Calu3 (cell line): ENCODE measurements at places on chromosomes 13 and 19. TPM values are rescaled to one million over a fixed set of nuclear protein-coding genes. Genes with fewer than 3 reads are reported as not detected.
A peak's percentile ranks its signal among the peaks of the same experiment; 100 is the strongest.

The SSC5D gene
- total RNA-seq = 0.26 and 0.69 TPM in 2 replicates

The FAM216B gene
- not detected in 2 replicates for total RNA-seq

The ARRDC5 gene
- total RNA-seq = not detected in 2 replicates

DNA sequence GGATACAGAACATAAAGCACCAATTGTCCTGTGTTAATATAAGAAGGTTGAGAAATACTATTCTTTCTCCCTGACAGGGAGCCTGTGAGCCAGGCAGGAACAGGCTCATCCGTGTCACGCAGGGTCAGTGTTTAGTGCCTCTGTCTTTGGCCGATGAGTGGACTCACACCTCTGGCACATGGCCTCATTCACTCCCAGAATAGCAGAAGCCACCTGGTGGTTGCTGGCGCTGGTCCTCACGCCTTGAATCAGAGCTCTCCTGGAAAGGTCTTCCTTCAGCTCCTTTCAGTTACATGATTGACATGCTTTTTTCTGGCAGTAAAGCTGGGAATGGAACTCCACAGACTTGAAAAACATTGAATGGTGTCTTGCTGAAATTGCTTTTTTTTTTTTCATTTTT lies 28.1 kb upstream of the SIAH3 start:
- DNase-seq = peak; percentile 43
